ENCODE measurements at places on chromosomes 12 and 14.

DNA sequence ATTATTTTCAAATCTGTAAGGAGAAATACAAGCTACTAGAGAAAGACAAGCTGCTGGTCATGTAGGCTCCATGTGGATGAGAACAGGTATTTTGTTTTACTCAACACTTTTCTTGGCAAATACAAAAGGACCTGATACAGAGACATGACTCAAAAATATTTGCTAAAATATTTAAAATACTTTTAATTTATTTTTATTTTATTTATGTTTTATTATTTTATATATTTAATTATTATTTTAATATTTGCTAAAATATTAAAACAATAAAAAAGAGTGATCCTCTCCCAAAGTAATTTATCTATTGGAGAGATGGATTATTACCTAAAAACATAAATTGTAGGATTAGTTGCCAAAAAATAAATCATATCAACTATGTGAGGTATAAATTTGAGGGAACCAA, 808.9 kb upstream of the SEL1L start:
- DNase-seq: no peak

- DNase-seq: peak; percentile 44
Observed at GRCh38 chr14:35405304-35405996, 901 bp upstream of the NFKBIA start.

- no peak for DNase-seq
Observed at GRCh38 chr12:111458546-111459172, 52.9 kb downstream of the SH2B3 start.

- no peak for DNase-seq
Observed at GRCh38 chr12:132986885-132987225, 688 bp downstream of the ZNF26 start.

DNA sequence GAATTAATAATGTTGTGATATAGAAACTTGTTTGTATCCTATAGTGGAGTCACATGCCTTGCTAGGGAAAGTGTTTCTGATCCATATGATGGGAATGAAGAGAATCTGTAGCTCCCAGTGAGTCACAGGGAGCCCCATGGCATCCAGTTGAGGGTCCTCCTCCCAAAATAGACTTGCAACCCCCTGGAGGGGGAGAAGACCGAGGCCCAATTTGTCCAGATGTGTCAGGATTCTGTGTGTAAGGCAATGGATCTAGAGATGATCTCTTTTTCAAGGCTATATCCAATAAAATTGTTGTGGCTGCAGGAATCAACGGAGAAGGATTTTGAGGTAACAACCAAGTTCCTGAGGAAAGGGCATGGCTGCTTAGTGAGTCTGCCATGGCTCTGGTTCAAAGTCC, 121.8 kb downstream of the BCL11B start:
- no peak for DNase-seq

DNA sequence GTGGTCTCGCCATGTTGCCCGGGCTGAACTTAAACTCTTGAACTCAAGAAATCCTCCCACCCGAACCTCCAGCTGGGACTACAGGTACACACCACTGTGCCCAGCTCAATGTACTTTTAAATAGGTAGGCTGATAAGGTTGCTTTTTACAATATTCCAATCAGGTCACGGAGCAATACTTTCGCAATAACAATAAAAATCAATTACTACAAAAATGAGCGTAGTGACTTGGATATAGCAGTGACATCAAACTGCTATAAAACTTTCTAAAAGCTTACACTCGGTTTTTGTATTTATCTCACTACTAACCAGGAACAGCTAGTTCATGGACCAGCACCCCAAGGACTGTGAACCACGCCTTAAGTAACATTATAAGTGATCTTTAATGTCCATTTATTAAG, 10.5 kb downstream of the SARNP start:
- DNase-seq: no peak

DNA sequence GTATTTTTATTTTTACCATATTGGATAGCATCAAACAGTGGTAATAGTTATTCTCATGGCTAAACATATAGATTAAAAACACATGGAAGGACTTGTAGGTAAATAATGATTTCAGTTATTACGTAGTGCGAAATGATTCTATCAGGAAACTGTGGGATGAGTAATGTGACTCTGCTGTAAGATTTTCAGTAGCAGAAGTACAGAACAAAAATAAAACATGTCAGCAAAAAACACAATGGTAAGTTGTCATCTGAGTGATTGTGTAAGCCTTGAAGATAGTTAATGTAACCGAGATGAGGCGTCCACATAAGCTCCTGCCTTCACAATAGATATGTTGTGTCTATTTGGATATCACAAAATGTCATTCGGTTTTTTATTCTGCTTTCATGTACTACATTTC, 99.8 kb downstream of the BORCS5 start:
- DNase-seq: no peak

- DNase-seq: peak; percentile 53
Observed at GRCh38 chr14:68961781-68962584, 17.1 kb downstream of the ACTN1 start.

DNA sequence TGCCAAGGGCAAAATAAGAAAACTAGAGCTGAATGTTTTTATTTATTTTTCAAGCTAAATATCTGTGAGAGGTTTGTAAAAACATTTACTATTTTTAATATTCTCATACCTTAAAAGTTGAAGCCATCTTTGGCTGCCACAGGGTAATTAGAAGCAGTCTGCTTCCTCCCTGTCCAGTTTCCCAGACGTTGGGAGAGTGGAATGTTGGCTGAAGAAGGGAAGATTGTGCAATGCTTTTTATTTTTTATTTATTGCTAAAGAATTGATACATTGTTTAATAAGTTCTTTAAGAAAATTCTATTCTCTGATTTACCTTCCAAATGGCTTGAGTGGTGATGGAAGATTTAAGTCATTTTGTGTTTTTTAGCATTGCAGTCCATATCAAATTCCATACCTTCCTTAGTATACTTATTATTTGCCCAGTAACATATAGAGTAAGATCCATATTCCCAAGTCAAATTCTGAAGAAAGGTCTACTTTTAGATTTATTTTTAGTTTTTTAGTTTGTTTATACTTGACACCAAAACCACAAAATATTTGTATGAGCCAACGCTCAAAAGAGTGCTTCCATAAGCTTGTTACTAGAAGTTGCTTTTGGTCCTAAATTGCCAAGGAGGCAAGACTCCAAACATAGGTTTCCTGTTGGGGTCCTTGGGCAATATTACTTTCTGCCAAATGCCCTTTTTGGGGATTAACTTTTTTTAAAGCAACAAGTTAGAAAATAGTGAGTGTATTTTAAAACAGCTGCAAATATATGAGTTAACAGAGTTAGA, 124.0 kb upstream of the CPM start:
- no peak for DNase-seq

- DNase-seq: no peak
Observed at GRCh38 chr12:105906561-105906960, 232.2 kb downstream of the NUAK1 start.

- no peak for DNase-seq
Observed at GRCh38 chr14:100972118-100972897, 68.8 kb upstream of the RTL1 start.

GRCh38 chr14:41986083-41986645, 379.5 kb downstream of the LRFN5 start:
- DNase-seq: no peak

GRCh38 chr12:117774941-117775775, 193.6 kb downstream of the KSR2 start:
- no peak for DNase-seq

DNA sequence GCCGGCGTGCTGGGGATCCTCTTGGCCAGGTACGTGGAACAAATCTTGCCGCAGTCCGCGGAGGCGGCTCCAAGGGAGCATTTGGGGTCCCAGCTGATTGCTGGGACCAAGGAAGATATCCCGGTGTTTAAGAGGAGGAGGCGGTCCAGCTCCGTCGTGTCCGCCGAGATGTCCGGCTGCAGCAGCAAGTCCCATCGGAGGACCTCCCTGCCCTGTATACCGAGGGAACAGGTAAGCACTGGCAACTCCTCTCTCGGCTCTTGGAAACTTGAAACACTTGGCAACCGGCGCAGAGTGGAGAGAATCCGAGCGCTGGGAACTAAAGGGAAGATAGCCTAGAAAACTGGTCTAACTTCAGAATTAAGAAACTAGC, 1.7 kb downstream of the PDE3A start:
- DNase-seq: peak; percentile 13

GRCh38 chr14:90228478-90228877, 27.9 kb upstream of the PSMC1 start:
- no peak for DNase-seq

GRCh38 chr12:110403976-110404682, 621 bp upstream of the ANAPC7 start:
- peak; percentile 69 for DNase-seq

DNA sequence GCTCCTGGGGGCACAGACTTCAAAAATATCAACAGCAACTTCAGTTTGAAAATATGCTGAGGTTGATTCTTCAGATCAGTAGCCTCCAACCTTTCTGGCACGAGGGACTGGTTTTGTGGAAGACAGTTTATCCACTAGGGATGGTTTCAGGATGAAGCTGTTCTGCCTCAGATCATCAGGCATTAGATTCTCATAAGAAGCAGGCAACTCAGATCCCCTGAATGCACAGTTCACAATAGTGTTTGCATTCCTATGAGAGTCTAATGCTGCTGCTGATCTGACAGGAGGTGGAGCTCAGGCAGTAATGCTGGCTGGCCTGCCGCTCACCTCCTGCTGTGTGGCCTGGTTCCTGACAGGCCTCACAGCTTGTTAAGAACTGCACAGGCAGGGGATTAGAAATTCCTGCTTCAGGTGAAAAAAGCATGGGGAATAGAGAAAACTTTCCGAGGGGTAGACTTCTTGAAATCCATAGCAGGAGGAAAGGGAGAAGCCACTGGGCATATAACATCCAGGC, 12.8 kb downstream of the EPYC start:
- no peak for DNase-seq

Data from Ammon's horn (tissue), 1 donor.